HT-29 (cell line): ENCODE measurements at places on chromosomes 6 and 20. TPM values are rescaled to one million over a fixed set of nuclear protein-coding genes. Genes with fewer than 3 reads are reported as not detected.

DNA sequence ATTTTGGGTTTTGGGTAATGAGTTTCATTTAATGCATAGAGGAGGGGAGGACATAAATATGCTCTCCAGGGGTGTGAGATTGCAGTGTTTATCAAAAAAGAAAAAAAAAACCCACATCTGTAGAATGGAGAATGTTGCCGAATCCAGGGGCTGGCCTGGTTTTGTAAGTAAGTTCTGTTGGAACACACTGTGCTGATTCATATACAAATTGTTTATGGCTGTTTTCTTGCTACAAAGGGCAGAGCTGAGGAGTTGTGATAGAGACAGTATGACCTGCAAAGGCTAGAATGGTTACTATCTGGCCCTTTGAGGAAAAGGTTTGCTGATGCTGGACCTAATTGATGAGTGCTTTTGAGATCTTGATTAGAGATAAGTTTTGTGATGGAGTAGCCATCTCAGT is 30.4 kb downstream of the SCAF8 start:
- no peak for DNase-seq

MROH8 gene
- total RNA-seq: 0.55 TPM in 1 of 2 replicates, not detected in the other

DNA sequence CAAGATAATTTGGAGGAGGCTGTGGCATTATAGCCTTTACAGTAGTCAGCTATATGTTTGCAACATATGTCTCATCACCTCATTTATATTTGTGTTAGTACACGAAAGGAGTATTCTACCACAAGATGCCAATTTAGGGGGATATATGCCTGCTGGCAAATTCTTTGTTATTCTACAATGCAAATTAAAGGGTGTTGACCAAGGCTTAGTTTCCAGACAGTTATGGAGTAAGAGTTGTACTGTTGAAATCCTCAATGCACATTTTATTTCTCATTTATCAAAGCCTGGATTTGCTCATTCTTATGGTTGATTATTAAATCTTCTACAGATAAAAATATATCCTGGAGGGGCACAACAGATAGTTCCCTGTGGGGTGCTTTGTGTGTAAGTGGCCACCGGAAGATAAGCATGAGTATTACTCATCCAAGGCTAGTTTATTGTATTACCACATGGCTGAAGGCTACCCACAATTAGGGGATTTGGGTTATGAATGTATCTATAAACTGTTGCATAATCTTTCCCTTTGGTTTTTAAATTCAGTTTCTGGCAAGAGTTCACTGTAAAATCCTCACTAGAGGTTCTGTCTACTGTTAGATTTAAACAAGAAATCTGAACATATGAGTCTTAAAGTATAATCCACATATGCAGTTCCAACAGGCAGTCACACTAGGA is 9.0 kb downstream of the CST9 start:
- DNase-seq: no peak

CCR6 gene
- 0.05 TPM in 1 of 2 replicates, not detected in the other for total RNA-seq

DNA sequence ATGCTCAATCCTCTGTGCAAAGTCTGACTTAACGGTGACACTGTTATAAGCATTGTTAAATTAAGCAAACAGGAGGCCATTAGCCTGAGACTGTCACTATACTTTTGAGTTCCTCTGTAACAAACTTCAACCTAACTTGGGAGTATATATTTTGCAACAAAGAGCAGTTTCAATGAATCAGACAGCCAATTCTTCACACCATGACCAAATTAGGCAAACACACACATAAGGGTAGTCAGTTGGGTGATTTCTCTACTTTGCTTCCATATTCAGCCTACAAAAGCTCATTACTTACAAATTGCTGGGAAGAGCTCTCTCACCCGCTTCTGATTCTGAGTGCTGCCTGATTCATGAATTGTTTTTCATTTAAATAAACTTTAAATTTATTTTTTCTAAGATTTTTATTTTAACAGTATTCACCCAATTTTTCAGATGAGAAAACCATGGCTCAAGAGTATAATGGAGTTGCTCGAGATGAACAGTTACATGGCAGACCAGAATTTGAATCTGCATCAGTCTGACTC is 60.5 kb downstream of the HACE1 start:
- no peak for DNase-seq

TXLNB gene
- not detected in 2 replicates for total RNA-seq
